ENCODE measurements at places on chromosomes 1 and 21.

DNA sequence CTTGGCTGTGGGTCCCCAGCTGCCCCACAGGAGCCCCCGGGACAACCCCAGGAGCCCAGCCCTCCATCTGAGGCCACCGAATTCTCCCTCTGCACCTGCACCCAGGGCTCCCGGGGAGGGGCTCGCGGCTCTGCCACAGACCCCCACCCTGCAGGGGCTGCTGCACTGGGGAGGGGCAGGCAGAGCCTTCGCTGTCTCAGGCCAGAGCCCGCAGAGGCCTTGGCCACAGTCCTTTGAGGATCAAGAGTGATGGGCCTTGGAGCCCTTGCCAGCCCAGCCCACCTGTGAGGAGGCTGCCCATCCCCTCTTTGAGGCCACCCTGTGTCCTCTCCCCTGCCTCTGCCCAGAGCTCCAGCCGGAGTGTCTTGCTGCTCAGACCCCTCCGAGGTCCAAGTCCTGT is 6.5 kb downstream of the PERM1 start:
- DNase-seq = no peak

DNA sequence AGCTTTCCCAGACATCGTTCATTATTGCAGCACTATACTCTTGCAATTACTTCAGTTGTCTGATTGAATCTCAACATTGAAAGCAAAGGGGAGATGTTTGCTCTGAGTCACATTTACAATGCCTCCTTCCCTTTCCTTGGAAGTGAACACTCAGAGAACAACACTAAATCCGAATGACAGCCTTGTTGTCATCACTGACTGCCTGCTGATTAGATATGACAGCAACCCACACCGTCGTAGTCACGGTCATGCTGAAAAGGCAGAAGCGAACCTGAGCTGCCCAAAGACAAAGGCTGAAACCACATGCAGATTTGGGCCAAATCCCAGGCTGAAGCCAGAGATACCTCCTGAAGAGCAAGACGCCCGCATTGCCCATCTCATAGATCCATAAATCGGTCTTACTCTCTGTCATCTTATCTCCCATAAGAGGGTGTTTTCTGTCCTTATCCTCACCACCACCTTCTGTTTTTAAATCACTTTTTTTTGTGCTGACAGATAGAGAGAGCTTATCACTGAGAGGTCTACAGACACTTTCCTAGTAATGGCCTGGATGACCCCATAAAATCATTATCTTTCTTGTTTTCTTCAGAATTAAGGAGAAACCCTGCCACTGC is 47.5 kb downstream of the TMCO4 start:
- DNase-seq = no peak

DNA sequence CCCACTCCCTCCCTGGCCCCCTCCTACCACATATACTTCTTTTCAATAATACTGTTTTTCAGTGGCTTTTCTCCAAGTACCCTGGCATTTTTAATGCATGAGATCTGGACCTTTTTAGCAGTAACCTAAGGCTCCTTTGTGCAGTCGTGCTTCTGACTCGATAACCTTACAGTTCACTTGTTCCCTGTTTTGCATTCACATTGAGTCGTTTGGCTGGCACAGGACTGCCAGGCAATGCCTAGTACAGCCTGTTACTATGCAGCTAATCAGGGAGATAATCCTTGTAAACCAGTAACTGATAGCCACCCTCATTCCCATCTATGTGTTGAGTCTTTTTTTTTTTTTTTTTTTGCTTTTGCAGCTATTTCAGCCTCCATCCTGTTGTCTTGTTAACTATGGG is 3.7 kb downstream of the ATP1B1 start:
- DNase-seq = no peak

GRCh38 chr1:17190010-17190995 is 14.6 kb upstream of the PADI1 start:
- DNase-seq = no peak

DNA sequence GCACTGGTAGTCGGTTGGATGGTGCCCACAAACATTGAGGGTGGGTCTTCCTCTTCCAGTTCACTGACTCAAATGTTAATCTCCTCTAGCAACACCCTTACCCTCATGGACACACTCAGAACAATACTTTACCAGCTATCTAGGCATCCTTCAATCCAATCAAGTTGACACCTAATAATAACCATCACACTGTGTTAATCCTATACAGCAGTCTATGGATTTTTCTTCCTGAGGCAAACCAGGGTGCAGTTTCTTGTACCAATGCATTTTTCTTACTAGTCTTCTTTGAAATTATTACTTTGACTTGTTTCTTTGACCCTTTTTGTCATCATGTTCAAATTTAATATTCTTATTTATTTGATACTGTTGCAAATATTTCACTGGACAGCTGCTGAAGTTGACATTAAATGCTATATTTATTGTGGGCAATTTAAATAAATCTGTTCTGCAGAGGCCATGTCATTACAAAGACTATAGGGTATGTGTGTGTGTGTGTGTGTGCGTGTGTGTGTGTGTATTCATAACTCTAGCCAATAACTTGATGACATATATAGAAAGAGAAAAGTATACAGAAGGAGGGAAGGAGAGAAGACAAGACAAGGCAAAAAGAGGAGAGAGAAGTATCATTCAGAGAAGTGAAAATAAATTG is 884.8 kb upstream of the NEGR1 start:
- no peak for DNase-seq

DNA sequence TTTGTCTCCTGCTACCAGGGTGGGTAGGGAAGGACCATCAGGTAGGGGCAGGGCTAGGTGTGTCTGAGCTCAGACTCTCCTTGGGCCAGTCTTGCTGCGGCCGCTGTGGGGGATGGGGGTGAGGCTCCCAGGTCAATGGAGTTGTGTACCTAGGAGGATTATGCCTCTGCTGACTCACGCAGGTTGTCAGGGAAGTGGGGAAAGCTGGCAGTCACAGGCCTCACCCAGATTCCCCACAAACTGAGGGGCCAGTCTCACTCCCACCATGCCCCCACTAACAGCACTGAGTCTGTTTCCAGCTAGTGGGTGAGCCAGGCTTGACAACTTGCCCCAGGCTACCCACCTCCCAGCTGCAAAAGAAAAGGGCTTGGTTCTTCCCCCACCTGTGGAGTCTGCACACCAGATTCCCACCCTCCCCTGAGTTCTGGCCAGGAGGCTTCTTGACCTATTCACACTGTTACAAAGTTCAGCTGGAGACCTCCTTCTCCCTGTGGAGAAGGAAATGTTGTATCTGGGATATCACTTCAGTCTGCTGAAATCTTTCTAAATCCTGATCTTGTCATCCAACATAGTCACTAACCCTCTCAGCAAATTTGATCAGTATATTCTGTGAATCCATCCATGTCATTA is 69.2 kb upstream of the GJA8 start:
- no peak for DNase-seq

DNA sequence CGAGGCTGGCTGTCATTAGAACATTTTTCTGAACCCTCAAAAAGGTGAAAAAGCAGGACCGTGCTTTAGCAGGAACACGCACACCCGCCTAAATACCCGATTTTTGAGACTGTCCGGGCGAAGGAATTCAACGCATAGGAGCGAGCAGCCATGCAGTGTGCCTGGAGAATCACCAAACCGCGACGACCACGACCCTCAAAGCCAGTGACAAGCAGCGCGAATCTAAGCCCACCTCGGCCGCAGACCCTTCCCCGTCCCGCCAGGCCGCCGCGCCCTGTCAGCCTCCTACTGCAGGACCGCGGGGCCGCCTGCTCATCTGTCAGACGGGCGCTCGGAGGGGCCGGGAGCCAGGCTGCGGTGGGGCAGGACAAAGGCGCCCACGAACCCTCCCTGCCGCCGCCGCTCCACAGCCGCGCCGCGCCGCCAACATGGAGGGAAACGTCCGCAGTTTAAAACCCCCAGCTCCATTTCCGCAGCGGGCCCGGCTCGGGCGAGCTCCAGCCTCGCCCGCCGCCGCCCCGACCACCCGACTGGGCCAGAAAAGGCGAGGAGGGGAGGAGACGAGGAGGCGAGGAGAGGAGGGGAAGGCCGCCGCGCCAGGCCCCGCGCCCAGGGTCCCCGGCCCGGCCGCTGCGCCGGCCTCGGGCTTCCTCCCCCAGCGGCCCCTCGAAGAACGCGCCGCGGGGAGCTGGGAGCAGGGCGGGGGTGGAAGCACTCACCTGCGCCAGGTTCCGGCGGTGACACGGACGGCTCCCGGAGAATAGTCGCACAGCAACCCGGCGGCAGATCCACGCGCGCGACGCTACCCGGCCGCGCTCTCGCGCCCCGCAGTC is at the start of gene LBR:
TSS of gene LBR (minus strand) at position 804 of the 833 bp plus-strand sequence. CDS start 3,963 bp downstream, outside the sequence.
- peak; percentile 43 for DNase-seq

DNA sequence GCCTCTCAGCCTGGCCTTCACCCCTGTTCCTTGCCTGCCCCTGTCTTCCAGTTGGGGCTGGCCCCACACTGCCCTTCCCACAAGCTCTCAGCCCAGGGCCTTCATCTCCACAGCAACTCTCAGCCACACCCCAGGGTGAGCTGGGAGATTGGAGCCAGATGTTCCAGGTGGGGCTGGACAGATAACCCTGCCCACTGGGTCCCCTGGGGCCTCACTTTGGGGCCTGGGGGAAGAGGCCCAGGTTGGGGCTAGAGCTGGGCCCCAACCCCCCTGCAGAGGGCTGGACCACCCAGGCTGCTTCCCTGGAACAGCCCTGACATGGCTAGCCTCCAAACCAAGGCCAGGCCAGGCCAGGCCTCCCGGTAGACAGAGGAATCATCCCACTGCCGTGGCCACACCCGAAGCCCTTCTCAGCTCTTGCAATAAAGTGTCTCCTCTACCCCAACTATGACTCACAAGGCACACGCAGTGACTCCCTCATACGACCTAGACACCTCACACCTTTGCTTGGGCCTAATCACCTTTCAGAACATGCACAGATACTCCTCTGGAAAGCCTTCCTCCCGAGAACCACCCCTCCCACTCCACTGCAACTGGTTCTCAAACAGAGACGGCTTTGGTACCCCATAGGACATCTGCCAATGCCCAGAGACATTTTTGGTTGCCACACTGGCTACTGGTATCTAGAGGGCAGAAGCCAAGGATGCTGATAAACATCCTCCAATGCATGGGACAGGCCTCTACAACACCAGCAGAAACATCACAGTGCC is 22.2 kb downstream of the SLC2A1 start:
- no peak for DNase-seq

- DNase-seq = peak; percentile 58
These were observed 95.5 kb downstream of the SSBP3 start for GRCh38 chr1:54310439-54311328.

- no peak for DNase-seq
These were observed 240.3 kb downstream of the LMX1A start for GRCh38 chr1:165116171-165116570.

DNA sequence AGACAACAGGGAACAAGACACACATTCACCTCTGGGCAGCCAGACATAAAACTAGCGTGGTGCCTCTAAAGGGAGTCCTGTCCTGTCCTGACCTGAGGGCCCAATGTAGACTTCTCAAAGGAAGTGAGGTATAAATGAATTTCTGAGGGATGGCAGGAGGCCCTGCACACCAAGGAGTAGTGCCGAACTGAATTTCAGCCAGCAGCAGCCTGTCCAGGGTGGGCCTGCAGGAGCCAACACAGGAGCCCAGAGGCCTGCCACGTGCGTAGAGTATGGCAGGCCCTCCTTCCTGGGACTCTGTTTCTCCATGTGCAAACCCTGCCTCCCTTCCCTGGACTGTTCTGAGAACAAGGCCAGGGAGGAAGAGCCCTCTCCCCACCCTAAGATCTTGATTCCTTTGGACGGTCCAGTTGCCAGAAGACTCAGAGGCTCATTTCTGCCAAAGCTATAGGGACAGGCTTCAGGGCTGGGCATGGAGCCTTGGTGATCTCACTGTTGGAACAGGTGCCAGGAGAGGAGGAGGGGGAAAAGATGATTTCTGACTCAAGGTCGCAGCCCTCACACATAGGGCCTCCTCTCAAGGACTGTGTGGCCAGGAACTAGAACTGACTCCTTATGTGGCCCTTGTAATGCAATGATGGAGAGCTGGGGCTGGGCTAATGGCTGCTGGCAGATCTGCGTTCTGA is 1.8 kb upstream of the FABP3 start:
- DNase-seq = peak; percentile 55

DNA sequence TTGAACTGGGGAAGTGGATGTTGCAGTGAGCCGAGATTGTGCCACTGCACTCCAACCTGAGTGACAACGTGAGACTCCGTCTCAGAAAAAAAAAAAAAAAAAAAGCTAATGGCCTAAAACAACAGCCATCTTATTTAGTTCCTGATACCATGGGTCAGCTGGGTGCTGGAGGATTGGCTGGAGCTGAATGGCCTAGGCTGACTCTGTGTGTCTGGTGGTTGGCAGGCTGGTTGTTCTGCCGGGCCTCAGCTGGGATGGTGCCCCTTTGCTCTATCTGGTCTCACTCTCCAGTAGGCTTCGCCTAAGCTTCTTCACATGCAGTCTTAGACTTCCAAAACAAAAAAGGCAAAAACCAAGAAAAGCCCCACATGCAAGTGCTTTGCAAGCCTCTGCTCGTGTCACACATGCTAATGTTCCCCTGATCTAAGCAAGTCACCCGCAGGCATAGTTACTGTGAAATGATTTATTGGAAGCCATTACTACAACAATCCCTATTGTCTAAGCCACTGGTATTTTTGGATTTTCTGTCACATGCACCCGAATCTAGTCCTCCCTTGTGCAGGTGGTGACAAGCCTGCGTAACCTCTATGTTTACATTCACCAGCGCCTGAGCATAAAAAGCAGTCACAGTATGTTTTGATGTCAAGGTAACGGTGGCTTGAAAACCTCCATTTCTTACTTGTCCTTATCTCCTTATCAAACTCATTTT is 39.6 kb upstream of the KANK4 start:
- no peak for DNase-seq

Data from body of pancreas (tissue), 4 donors.